ENCODE measurements at places on chromosomes 6 and 20.
A peak's percentile ranks its signal among the peaks of the same experiment; 100 is the strongest.

GRCh38 chr6:28922004-28922820 lies 1.6 kb downstream of the TRIM27 start:
- DNase-seq: peak; percentile 54

GRCh38 chr6:22880686-22881433 lies 311.5 kb downstream of the HDGFL1 start:
- DNase-seq: no peak

DNA sequence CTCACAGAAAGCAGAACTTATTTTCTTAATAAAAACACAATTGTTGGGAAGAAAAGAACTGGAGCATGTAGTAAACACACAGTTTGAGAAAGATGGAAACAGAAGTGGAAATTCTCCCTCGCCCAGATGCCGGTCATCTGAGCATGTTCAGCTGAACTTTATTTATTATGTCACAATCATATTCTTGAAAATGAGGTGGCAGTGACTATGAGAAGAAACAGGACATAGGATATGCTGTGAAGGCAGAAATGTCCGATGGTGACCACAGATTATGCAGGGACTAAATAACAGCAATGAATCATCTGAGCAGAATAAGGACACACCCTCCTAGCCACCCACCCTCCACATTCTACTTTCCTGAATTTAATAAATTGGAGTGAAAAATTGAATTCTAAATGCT lies 425.3 kb upstream of the NOX3 start:
- DNase-seq: no peak

DNA sequence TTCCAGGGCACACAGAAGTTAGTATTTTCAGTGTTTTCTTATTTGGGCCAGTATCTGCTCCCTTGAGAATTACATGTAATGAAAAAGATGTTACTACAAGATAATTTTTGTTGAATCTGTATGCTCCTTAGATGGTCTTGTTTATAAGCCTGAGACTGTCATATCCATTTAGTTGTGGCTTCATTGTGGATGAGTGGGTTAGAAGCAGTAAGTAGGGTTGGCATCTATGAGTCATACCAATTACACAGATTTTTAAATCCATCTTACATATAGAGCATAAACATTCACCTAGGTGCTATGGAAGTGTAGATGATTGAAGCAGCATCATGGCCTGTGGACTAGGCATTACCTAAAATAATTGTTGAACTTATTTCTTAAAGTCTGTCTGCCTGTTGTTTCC lies 13.5 kb upstream of the BAG2 start:
- no peak for DNase-seq

DNA sequence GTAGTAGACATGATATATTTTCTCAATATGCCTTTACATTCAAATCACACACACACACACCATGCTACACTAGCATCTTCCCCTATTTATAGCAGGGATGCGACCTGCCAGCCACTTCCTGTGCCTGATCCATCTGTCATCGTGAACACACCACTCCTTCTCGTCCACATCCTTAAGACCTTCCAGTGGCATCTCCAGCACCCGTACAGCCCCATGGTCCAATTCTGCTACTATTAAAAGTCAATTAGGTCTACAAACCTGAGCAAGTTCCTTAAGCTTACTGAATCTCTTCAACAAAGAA lies 54.5 kb downstream of the KIF16B start:
- no peak for DNase-seq

GRCh38 chr6:3131695-3132094 lies 13.2 kb downstream of the BPHL start:
- no peak for DNase-seq

- no peak for DNase-seq
These were observed 42.1 kb downstream of the AFG1L start for GRCh38 chr6:108336971-108337370.

DNA sequence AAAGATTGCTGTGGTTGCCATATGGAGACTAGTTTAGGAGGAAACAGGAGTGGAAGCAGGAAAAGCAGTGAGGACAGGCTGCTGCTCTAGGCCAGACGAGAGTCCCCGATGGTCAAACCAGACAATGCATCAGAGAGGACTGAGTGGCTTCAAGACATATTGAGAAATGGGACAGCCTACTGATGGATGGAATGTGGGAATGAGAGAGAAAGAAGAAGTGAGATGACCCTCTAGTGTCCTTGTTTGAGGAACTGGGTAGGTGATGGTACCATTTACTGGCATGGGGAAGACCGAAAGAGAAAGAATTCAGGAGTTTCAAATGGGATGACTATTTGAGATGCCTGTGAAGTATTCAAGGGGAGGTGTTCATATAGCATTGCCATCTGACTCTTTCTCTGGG lies 111.8 kb upstream of the LAMP5 start:
- no peak for DNase-seq

GRCh38 chr6:135693811-135694370 lies 157.6 kb upstream of the PDE7B start:
- DNase-seq: no peak

DNA sequence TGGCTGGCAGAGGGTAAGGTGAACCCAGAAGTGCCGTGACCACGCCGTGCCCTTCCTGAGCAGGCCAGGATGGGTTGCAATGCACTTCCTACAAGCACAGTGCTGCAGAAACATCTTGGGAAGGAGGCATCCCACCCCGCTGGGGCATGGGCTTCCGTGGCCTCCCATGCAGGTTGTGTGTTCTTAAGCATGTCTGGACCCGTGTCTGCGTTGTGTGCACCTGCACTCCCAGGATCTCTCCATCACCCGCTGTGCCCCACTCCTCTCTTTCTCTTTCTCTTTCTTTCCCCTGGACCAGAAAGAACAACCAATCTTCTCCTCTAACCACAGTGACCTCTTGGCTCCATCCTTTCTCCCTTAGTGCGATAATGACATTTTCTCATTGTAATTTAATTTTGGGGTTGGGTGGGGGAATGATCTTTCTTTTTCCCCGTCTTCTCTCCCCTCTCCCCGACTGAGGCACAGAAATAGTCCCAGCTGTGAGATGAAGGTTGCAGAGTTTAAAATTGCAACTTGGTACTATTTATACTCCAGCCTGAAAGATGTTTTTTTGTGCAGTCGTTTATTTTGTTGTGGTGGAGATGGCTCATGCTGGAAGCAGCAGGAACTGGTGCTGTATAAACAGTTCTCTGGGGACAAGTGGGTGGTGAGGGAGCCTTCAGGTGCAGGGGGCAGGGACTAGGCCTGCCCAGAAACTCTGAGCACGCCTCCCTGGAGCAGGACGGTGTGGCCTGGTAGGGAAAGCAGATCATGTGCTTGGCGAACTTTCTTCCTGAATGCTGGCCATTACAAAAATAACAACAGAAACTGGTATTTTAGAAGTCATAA lies 20.5 kb downstream of the BCAS4 start:
- peak; percentile 38 for DNase-seq

DNA sequence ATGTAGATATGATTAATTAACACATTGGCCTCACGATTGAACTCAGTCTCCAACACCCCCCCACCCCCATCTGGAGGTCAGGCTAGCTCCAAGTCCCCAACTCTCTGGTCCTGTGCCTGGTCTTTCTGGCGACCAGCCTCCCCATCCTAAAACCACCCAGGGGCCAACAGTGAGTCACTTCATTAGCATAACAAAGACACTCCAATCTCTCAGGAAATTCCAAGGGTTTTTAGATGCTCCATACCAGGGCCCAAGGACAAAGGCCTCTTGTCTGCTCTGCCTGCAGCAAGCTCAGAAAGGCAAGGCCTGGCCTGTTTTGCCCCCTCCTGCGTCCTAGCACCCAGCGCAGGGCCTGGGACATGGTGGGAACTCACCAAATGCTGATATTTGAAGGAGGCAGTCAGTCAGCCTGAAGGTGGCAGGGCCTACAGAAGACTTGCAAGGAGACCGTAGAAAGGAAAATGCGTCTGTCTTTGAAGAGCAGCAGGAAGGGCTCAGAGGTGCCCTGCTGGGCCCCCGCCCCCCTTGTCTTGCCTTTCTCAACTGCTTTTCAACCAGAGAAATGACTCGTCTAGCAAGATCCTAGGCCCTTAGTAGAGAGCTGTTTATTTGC lies 184.7 kb downstream of the CDH4 start:
- no peak for DNase-seq

- no peak for DNase-seq
These were observed 91.4 kb upstream of the NEDD9 start for GRCh38 chr6:11323666-11324452.

- DNase-seq: no peak
These were observed 164.3 kb upstream of the MLN start for GRCh38 chr6:33967966-33968724.

DNA sequence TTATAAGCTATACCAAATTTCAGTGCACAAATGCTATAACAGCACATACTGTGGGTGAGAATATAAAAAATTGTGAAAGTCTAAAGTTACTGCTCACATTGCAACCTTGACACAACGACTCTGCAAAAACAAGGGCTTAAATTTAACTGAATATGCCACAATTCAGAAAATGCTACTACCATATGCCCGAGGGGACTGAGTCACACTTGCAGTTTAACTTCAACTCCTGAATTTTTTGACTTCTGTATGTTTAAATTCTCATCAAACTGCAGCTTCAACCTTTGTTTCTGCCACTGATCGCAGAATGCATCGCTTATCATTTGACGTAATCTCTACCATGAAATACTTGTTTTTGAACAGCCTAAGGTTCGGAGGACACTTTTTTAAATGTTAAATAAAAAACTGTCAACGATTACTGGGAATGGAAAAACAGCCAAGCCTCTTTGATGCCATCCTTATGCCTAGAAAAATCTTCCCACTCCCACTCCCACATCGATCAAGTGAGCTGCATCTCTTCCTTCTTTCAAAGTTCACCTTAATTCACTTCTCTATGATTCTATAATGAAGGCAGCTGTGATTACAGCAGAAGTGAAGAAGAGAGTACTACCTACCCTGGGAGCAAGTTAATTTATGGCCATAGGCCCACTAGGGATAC lies 136.5 kb downstream of the ATXN1 start:
- no peak for DNase-seq

DNA sequence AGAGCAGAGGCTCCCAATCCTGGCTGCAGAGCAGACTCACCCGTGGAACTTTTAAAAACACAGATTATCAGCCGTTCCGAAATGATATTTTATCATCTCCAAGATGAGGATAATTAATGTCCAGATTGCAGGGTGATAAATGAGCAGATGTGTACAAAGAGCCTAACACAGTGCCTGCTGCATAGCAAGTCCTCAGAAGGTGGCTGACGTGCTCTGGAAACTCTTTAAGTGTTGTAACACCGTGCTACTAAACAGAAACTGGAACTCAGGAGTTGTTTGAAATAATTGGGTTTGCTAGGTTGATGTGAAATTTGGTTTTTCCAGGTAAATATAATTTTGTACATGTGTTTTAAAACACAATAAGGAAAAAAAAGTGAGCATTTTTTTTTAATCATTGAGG lies 118.0 kb downstream of the ARMC2 start:
- DNase-seq: no peak

DNA sequence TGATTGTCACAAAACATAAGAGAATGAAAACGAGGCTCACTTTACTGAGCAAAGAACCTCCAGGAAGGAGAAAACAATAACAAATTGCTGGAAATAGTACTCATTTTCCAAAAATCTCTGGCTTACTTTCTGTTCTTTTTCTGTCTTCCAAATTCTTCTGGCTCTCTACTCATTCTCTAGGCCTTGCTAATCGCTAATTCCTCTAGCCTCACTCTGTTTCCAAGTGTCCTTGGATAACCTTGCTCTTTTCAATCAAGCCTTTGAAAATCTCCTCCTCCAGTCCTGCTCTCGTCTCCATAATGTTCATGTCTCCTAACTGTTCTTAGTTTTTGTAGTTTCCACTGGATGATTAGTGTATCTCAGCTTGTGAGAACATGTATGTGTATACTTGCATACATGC lies 96.2 kb upstream of the MAP7 start:
- no peak for DNase-seq

DNA sequence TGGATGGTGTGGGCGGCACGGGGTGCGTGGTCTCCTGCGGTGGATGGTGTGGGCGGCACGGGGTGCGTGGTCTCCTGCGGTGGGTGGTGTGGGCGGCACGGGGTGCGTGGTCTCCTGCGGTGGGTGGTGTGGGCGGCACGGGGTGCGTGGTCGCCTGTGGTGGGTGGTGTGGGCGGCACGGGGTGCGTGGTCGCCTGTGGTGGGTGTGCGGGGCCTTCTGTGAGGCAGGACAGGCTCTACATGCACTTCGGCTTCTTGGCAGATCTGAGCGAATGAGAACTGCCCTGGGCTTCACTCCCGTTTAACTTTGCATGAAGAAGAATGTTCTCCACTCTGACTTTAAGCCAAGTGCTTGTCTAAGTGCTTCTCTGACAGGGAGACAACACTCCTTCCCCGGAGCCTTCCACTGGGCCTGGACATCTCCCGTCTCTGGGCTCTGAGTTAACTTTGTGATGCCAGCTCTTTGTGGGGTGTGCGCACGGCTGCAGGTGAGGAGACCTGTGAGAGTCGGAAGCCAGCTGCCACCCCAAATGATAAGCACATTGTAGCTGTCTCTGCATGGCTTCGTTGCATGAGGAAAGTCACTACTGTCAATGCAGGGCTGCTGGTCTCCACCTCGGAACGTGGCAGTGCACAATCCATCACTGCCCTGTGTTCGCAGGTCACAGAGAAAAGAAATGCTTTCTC lies 244.8 kb downstream of the DLL1 start:
- no peak for DNase-seq

GRCh38 chr6:43635387-43636307 lies at the start of gene MAD2L1BP:
TSS of gene MAD2L1BP (plus strand) at chr6:43635840. CDS start at chr6:43635876, 36 bp downstream.
- DNase-seq: peak; percentile 88

DNA sequence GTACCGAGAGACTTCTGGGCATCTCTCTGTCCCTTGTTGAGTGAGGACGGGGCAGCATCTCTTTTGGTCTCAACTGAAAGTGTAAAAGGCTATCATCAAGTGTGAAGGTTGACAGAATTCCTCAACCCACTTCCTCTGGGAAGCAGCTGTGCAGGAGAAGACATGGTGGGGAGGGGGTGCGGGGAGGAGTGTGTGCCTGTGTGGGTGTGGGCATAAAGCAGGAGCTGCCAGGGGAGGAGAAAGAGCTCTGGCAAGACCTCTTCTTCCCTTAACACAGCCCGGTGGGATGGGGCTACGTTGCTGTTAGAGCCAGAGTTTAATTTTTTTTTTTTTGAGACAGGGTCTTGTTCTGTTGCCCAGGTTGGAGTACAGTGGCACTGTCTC lies 31.8 kb downstream of the CPXM1 start:
- no peak for DNase-seq

DNA sequence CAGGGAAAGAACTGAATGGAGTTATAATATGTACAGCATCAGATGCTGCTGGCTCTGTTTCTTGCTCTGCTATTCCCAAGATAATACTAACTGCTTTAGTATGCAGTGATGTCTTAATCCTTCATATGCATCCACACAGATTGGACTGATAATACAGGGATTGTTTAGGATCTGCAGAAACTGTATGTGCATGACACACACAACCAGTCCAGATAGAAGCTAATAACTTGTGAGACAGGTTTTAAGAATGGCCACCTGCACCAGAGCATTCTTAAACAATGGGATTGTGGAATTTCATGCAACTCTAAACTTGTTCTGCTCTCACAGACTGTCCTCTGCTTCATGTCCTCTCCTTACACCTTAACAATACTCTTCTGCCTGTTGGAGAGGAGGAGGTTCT lies 90.9 kb downstream of the SPTLC3 start:
- DNase-seq: no peak

GRCh38 chr6:111662072-111662793 lies 56.6 kb upstream of the TRAF3IP2 start:
- DNase-seq: no peak
